ENCODE measurements at places on chromosomes 5 and 9.

- DNase-seq: no peak
Observed at GRCh38 chr9:129557192-129558036, 63.5 kb downstream of the C9orf50 start.

- no peak for DNase-seq
Observed at GRCh38 chr9:108666240-108666784, 189.5 kb downstream of the ACTL7B start.

GRCh38 chr9:33695299-33695698 lies 100.1 kb upstream of the PRSS3 start:
- no peak for DNase-seq

GRCh38 chr9:101561740-101562139 lies 28.1 kb downstream of the RNF20 start:
- no peak for DNase-seq

- DNase-seq: no peak
Observed at GRCh38 chr5:62569470-62569869, 9.1 kb upstream of the LRRC70 start.

GRCh38 chr5:158398360-158399201 lies 539.6 kb upstream of the CLINT1 start:
- no peak for DNase-seq

All from heart left ventricle (tissue), 16 donors.